ENCODE measurements at places on chromosomes 2 and 18.

DNA sequence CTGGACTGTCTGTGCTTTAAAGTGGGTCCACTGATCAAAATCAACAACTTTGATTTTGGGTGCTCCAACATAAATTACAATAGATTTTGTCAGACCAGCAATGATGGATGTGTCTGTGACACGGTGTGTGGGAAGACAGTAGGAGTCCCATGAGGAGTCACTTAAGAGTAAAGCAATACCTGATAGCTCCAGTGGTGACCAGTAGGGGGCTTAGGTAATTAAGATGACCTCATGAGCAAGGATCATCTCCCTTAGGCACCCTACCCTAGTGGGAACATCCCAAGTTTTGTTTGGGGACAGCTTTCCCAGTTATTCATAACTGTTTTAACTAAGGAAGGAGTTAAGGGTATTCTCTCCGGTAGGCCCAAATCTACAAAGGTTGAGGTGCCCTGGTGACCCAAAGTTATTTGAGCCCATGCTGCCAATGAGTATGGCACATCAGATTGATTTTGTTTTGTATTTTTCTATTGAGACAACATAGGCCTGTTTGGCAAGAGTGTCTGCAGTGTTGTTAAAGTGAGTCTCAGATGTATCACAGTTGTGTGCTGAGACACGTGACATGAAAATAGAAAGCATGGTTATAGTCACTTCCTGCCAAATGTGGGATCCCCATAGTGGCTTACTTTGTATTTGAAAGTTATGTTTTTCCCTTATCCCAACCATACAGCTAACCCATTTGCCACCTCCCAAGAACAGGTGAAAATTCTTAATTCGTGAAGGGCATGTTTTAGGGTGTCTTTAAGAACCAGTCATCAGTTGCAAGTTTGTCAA lies 1337.6 kb upstream of the SLC39A10 start:
- no peak for DNase-seq

DNA sequence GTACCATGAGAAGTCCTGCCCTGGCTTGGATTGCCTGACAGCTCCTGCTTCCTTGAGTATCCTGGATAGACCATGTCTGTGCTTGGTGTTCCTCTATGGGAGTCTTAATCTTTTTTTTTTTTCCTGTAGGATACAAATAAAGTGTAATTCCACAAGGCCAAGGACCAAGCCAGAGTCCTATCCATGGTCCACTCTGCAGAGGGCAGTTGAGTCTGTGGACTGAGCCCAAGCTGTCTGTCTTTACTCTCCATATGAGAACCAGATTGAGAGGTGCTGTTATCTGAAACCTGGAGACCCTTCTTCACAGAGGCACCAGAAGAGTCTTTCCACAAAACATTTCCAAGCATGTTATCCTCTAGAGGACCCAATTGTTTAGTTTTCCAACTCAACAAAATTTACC lies 1.4 kb upstream of the KIF3C start:
- no peak for DNase-seq

- no peak for DNase-seq
Measured at GRCh38 chr2:134550566-134551164, 168.1 kb downstream of the TMEM163 start.

- peak; percentile 77 for DNase-seq
Measured at GRCh38 chr2:99489063-99489760, 605 bp downstream of the REV1 start.

DNA sequence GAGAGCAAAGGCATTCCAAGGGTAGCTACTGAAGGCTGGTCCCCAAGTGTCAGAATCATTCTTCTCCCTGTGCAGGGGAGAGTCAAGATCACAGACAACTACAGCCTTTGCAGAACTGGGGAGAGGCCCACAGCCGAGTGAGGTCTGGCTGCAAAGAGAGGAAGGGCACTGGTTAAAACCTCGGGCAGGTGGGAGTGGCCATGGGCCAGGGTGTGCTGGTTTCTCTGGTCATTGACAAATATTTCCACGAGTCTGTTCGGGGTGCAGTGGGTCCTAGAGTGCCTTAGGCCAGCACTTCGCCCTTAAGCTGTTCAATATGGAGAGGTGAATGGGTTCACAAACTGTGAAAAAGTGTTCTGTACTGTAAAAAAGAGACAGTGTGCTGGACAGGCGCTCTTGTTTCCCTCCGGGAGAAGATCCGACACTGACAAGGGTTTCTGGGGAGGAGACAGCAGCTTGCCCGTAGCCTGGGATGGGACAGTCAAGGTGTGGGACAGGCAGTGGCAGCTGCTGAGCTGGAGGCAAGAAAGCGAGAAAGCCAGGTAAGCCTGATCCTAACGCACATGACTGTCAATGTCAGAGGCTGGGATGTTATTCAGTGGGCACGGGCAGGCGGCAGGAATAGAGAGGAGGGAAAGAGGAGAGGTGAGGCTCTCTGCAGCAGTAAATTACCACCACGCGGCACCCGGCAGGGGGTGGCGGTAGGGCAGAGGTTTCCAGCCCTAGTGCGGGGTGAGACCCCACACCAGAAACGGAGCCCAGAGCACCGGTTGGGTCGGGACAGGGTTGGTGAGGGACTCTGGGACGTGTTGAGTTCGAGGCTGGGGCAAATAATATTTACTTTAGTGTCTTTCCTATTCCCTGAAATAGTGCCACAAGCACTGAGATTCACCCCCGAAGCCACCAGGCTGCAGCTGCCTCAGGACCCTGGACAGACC lies 2.0 kb downstream of the NPPC start:
- no peak for DNase-seq

GRCh38 chr2:237858294-237859081 lies 935 bp upstream of the RAMP1 start:
- peak; percentile 43 for DNase-seq

DNA sequence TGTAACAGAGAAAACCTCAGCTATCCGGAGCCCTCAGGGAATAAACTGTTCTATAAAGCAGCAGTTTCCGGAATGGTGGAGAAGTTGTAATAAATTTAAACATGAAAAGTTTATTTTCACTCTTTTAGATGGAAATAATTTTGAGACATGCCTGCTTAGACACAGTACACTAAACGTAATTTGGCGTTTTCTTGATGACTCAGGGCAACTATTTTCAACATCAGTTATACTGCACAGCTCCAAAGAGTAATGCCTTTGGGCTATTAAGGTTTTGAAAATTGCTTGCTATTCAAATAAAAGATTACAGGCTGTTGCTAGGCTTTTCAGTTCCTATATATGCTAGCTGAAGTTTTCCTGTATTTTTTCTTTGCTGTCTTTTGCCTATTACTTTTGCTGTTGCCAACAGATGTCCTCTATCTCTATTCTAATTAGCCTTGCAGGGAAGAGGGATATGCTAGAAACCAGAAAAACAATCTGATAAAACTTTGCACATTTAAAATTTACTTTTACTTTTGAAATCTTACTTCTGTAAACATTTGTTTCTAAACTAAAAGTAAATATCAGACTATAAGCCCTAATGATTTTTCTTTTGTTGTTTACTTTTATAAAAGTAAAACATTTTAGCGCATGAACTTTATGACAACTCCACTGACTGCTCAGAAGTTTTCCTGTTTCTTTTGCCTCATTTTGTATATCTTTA lies 113.4 kb upstream of the WDSUB1 start:
- no peak for DNase-seq

DNA sequence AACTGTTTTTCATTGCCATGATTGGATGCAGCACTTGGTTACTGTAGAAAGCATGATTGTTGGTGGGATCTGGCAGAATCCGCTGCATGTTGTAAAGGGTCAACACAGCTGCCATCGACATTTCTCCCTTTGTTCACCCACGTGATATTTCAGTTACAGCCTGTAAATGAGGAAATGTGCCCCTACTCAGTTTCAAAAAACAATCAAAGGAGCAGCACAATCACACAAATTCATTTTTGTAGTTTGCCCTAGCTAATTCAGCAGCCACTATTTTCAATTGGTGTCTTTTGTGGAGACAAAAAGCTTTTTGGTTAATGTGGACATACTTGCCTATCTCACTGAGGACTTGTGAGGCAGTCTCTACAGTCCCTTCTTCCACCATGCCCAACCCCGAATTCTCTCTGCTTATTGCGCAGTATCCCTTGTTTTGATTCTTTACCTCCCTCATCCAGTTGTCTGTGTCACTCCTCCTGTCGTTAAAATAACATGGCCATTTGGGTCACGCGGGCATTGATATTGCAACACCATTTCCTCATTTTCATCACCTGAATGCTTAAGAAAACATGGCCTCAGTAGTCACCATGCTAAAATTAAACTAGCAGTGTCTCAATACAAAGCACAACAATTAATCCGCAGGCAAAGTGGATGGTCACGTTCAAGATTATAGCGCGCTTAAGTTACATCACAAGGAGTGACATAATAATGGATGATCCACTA lies 6.4 kb upstream of the PROC start:
- DNase-seq = peak; percentile 36

DNA sequence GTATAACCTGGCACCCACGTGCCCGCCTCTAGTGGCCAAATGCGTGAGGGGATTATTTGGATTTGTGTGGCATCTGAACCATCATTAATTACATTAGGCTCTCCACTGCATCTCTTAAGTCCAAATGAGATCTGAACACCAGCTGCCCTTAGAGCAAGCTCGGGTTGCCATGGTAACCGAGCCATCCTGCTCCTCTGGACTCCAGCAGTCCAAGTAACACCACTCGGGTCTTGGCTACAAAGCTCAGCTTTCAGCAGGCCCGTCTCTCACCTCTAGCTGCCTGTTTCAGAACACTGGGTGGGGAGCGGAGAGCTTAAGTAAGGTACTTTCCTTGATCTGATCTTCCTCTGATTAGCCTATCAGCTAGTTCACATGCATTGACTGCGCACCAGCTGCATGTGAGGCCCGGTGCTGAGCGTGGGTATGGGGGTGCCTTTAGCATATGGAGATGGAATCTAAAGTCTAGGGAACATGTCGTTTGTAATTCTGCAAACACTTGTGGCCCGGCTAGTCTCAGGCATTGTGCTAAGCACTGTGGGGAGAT lies 14.1 kb upstream of the CYS1 start:
- DNase-seq = no peak

DNA sequence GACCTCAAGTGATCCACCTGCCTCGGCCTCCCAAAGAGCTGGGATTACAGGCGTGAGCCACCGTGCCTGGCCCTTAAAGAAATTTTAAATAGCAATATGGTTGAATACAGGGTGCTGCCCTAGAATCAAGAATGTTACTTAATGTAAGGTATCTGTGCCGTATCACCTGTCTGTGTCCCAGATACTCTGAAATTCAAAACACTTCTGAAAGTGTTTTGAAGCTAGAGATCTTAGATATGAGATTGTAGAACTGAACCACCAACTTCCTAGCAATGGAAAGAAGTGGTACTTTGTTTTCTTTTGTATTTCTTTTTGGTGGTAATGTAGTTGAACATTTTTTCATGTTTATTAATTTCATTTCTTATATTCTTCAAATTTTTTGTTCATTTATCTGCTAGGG lies 13.0 kb downstream of the PTPN4 start:
- DNase-seq = no peak

GRCh38 chr2:23801396-23801795 lies 125.5 kb downstream of the ATAD2B start:
- DNase-seq = no peak

DNA sequence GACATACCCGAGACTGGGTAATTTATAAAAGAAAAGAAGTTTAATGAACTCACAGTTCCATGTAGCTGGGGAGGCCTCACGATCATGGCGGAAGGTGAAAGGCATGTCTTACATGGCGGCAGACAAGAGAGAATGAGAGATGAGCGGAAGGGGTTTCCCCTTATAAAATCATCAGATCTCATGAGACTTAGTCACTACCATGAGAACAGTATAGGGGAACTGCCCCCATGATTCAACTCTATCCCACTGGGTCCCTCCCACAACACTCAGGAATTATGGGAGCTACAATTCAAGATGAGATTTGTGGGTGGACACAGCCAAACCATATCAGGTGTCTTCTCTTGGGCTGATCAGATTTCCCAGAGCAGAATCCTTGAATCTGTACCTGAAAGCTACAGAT lies 617.3 kb upstream of the ID2 start:
- no peak for DNase-seq

DNA sequence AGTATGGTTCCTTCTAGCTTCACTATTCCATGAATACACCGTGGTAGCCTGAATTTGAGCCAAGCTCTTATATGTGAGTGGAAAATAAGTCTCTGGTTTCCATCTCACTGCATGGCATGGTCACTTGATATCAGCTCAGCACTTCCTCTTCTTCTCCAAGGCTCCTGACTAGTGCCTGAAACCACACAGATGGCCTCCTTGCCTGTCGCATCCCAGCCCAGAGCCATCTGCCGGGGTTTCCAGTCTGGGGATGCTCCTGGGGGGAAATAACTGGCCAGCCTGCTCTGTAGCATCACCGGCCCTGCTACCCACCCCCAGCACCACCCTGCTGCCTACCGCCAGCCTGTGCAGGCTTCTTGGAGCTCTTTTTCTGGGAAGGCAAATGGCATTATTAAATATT lies 7.7 kb upstream of the MARCHF4 start:
- no peak for DNase-seq

DNA sequence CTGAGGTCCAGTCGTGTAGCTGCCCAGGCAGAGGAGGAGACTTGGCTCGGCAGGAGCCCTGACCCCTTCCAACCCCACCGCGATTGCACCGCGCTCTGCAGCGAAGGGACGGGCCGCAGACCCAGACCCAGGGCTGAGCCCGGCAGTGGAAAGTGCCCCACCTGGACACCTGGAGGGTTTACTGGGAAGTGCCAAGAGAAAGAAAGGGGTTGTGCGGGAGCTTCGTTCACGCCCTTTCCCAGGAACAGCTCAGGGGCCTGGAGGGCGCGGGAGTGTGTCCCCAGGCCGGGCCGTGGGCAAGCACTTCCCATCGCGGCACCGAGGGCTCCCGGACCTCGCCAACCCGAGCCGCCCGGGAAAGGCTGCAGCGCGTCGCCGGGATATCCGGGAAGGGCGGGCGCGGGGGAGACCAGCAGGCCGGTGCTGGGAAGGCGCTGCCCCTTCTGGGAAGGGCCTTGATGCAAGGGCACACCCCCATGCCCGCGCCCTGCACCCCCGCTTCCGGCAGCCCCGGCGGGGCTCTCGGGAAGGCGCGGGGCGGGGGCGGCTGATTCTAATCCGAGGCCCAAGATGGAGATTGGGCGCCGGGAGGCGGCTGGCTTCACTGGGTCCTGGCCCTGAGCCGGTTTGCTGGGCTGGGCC lies 36.1 kb upstream of the MRPL33 start:
- DNase-seq = peak; percentile 23

GRCh38 chr2:168639441-168639898 lies 163.0 kb upstream of the NOSTRIN start:
- no peak for DNase-seq

DNA sequence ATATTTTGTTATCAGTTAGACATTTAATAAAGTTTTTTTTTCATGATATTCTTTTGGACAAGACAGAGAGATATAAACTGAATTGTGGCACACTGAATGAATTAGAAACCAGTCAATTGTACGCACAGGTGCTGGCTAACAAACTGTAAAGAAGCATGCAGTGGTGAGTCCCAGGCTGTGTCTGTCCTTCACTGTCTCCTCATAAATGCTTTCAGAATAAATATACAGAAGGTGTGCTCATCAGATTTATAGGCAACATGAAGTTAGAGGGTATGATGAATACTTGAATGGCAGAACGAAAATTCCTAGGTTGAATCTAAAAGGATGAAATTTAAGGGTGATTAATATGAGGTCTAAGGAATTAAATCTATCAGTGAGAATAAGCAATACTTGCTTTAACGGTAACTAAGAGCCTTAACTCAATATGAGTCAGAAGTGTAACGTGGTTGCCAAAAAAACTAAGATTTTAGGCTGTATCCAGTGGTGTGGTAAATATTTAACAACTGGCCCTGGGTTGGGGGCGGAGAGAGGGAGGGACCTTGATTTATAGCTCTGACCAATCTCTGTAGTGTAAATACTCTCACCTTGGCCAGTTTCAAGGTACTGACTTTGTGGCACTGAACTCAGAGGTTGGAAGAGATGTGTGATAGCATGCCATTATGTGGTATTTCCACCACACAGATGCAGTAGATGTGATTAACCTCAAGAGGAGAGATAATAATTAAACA lies 41.9 kb upstream of the AAK1 start:
- no peak for DNase-seq
